ENCODE measurements at places on chromosomes 13 and 19.
A peak's percentile ranks its signal among the peaks of the same experiment; 100 is the strongest.

- no peak for DNase-seq
These were observed 128.9 kb upstream of the RXFP2 start for GRCh38 chr13:31610270-31610998.

- no peak for DNase-seq
These were observed 4.9 kb downstream of the AP1M1 start for GRCh38 chr19:16202320-16203255.

- no peak for DNase-seq
These were observed 48.2 kb upstream of the GPR183 start for GRCh38 chr13:99355267-99356011.

GRCh38 chr19:9627856-9628255 is 6.8 kb upstream of the ZNF561 start:
- no peak for DNase-seq

- DNase-seq, result no peak
These were observed 19.5 kb downstream of the NUFIP1 start for GRCh38 chr13:44969551-44970484.

DNA sequence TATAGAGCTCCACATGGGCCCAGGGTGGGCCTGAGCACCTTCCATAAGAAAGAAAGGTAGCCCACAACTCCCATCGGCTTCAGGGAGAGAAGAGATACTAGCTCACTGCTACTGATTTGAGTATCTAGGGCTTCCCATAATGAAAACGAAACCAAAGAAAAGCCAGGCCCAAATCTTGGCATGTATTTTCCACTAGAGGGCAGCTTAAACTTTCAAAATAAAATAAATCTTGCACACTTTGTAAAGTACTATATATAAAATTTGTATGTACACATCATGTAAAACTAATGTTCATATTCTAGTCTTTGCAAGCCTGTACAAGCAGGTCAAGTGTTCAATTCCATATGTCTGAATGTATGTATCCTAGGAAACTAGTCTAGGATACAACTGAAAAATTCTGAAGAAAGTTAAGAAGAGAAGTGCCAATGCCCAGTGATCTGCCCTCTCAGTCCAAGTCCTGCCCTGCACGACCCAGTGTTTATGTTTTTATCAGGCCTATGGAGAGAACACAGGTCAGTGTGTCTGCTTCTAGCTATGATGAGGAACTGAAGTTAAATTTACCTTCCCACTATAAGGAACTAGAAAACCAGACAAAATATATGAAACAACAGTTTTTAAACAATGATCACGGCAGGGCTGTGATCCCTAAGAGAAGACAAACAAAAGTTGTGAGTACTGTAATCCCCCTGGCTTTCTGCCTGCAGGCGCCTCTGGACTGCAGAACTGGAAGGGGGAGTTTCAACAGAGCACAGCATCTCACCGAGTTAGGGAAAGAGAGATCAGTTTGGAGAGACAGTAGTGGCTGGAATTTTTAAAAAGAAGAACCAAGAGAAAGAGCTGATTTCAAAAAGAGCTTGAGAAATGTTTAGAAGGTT is 475.7 kb downstream of the UQCRFS1 start:
- no peak for DNase-seq

GRCh38 chr19:55319785-55320184 is 5.4 kb downstream of the TMEM150B start:
- no peak for DNase-seq

- no peak for DNase-seq
These were observed 71.9 kb downstream of the OLFM4 start for GRCh38 chr13:53100394-53101063.

DNA sequence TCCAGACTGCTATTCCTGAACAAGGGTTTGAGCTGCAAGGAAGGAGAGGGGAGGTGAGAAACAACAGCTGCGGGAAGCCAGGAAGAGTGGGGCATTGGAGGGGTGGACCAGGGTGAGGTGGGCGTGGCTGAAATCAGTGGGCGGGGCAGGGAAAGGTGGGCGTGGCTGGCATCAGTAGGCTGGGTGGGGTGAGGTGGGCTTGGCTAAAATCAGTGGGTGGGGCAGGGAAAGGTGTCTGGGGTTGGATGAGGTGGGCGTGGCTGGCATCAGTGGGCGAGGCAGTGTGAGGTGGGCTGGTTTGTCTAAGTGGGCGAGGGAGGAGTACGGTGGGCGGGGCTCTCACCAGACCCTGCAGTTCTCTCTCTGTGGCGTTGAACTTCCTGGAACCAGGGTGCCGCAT is 87.6 kb downstream of the MUC16 start:
- DNase-seq, result no peak

DNA sequence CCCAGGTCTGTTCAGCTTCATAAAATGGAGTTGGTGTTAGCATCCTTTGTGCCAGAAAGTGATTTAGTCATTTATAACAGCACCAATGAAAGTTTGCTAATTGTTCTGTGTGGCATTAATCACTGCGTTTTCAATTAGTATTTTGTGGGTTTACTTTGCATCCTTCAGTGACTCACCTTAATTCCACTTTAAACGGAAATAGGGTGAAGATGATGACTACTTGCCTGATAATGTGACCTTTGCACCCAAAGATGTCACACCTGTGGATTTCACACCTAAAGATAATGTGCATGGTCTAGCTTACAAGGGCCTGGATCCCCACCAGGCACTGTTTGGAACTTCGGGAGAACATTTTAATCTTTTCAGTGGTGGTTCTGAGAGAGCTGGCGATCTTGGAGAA is 15.0 kb downstream of the GPATCH1 start:
- no peak for DNase-seq

DNA sequence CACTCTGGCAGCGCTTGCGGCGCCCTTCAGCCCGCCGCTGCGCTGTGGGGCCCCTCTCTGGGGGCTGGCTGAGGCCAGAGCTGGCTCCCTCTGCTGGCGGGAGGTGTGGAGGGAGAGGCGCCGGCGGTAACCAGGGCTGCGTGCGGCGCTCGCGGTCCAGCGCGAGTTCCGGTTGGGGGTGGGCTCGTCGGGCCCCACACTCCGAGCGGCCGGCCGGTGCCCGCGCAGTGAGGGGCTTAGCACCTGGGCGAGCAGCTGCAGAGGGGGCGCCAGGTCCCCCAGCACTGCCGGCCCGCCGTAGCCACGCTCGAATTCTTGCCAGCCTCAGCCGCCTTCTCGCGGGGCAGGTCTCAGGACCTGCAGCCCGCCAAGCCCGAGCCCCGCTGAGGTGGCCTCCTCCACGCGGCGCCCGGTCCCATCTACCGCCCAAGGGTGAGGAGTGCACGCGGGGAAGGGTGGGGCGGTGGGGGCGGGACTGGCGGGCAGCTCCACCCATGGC is 879.0 kb upstream of the SLITRK5 start:
- DNase-seq, result no peak

DNA sequence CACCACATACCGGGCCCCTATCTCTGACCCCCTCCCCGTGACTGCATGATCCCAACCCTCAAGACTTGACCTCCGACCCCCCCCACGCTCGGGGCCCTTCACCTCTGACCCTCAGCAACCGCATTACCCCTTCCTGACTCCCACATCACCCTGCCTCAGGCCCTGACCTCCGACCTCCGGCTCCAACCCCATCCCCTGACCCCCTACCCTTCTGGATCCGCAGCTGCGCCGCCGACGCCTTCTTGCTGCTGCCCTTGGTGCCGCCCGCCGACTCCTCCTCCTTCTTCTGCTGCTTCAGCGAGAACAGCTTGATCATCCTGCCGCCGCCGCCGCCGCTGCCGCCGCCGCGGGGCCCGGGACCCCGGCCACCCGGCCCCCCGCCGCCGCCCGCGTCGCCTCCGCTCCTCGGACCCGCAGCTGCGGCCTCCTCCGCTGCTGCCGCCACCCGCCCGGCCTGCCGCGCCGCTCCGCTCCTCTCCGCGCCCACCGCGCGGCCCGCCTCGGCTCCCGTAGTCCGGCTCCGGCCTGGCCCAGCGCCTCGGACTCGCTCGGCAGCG is at the start of gene UBE2M:
UBE2M (minus strand) TSS at position 546 of the 557 bp plus-strand sequence; CDS start at position 316, 230 bp downstream.
- peak; percentile 54 for DNase-seq

GRCh38 chr19:35120492-35120891 is 4.9 kb downstream of the FXYD3 start:
- no peak for DNase-seq

DNA sequence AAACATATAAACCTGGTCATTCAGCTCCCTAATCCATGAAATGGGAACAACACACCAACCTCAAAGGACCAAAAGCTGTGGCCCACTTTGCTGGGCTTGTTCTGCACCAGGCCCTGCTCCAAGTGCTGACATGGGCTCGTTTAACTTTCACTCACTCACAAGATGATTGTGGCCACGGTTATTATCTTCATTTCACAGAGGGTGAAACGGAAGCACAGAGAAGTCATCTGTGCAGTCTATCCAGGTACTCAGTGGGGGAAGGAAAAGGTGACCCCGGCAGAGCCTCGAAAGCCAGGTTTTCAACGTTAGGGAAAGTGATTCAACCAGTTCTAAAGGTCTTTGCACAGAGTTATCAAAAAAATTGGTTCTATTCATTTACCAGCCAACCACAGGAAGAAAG is 68.0 kb downstream of the CRYL1 start:
- DNase-seq, result no peak

- no peak for DNase-seq
These were observed 83.4 kb downstream of the GPC6 start for GRCh38 chr13:93309886-93310523.

DNA sequence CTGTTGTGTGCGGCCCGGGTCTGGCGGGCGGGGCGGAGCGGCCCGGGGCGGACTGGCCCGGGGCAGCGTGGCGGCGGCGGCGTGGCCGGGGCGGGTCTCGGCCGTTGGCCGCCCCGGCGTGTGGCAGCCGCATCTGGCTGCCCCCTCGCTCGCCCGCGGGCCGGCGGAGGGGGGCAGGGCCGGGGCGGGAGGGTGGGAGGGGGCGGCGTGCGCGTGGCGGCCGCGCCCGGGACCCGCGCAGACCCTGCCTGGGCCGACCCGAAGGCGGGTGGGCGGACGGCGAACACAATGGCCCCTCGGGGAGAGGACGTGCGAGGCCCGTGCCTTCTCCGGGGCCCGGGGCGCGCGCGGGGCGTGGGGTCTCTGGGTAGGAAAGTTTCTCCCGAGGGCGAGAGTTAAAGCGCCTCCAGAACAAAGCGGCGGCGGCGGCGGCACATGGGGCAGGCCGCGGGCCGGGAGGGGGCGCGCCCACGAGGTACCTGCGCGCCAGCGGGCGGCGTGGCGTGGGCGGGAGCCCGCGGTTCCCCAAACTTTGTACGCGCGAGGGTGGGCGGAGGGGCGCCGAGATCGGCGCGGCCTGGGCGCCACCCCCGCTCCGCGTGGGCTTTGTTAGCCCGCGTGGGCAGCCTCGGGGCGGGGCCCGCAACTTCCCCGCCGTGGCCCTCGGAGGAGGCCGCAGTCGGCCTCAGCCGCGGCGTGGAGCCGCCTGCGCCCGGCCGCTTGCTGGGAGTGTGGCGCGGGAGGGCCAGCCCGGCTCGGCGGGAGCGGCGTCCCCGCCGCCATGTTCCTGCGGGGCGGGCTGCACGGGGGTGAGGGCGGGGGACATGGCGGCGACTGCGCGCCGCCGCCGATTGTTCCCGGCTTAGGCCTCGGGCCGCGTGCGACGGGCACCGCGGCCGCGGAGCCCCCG is 764 bp downstream of the MIR17HG start:
- peak; percentile 58 for DNase-seq

DNA sequence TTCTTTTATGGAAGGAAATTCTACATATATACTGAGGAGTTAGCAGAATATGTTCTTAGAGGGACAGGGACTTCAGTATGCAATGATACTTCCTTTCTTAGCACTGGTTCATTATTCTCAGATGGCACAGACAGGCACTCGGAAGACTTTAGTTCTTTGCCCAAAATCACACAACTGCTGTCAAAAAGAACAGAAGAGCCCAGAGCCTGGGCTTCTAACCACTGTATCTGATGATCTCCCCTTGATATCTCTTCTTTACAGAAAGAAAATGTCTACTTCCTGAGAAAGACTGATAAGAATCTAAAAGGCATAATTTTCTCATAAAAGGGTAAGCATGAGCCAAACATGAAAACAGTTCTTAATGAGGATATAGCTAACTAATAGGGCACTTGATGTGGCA is 2034.2 kb upstream of the PRR20A start:
- no peak for DNase-seq

DNA sequence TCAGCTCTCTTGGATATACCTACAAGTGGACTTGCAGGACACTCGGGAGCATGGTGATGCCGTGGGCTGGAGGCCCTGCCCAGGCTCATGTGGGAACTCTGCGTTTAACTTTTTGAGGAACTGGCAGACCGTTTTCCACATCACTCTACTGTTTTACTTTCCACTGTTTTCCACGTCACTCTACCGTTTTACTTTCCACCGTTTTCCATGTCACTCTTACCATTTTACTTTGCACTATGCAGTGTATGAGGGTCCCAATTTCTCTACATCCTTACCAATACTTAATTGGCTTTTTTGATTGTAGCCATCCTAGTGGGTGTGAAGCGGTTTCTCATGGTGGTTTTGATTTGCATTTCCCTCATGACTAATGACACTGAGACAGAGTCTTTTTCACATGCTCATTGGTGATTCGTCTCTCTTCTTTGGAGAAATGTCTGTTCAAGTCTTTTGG is 40.5 kb downstream of the GATAD2A start:
- DNase-seq, result no peak

GRCh38 chr13:78102741-78103140 is 184.1 kb upstream of the EDNRB start:
- no peak for DNase-seq

- no peak for DNase-seq
These were observed 90.7 kb downstream of the RGCC start for GRCh38 chr13:41548031-41548430.

- DNase-seq, result no peak
These were observed 162.0 kb downstream of the EFNB2 start for GRCh38 chr13:106373304-106373988.

DNA sequence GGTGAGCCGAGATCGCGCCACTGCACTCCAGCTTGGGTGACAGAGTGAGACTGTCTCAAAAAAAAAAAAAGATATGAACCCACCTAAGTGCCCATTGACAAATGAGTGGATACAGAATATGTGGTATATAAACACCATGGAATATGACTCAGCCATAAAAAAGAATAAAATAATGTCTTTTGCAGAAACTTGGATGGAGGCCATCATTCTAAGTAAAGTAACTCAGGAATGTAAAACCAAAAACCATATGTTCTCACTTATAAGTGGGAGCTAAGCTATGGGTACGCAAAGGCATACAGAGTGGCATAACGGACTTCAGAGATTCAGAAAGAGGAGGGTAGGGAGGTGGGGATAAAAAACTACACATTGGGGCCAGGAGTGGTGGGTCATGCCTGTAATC is 29.5 kb downstream of the PLA2G4C start:
- DNase-seq, result no peak

DNA sequence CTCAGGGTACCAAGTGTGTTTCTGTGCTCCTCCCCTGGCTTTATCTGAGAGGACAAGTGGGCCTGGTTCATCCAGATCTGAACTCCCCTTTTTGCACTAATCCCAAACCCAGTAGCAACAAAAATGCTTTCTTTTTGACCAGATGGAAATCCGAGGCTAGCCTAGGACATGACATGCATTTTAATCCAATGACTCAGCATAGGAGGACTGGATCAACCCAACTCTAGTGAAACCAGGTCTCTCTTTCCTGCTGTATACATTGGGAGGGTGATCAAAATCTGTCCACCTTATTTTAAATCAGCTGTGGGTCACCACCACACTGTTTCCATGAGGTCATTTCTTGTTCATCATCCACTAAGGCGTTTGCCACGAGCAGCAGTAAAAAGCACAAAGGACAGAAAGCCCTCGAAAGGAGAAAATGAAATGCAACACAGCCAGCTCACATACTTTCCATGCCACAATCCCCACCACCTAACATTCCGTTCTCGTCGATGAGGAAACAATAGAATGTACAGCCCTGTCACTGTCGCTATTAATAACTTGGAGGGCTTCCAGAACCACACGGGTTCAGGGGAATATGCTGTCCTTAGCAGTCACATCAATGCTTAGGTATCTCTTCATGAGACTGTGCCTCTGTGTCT is 543.0 kb downstream of the IRS2 start:
- no peak for DNase-seq

- DNase-seq, result no peak
These were observed 2321.8 kb upstream of the PCDH20 start for GRCh38 chr13:63737418-63737817.

Measured in effector memory CD8-positive, alpha-beta T cell (primary cell).